ENCODE measurements at places on chromosomes 12 and 14.

DNA sequence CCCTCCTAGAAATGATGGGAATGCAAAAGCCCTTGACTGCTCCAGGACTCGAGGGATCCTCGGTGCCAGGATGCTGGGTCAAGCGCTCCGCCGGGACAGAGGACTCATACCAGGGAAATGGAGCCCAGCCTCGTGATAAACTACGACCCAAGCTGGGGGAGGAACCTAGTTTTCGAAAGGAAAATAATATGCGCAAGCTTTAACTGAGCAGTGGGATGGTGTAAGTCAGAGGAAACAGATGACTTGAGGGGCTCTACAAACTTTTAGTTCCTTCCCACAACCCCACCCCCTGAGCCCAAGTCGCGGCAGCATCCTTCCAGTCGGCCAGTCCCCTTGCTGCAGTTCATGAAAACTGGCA lies 654 bp upstream of the SUPT16H start:
- DNase-seq: peak; percentile 34

GRCh38 chr12:120218680-120219606 lies 18.0 kb upstream of the RPLP0 start:
- no peak for DNase-seq

DNA sequence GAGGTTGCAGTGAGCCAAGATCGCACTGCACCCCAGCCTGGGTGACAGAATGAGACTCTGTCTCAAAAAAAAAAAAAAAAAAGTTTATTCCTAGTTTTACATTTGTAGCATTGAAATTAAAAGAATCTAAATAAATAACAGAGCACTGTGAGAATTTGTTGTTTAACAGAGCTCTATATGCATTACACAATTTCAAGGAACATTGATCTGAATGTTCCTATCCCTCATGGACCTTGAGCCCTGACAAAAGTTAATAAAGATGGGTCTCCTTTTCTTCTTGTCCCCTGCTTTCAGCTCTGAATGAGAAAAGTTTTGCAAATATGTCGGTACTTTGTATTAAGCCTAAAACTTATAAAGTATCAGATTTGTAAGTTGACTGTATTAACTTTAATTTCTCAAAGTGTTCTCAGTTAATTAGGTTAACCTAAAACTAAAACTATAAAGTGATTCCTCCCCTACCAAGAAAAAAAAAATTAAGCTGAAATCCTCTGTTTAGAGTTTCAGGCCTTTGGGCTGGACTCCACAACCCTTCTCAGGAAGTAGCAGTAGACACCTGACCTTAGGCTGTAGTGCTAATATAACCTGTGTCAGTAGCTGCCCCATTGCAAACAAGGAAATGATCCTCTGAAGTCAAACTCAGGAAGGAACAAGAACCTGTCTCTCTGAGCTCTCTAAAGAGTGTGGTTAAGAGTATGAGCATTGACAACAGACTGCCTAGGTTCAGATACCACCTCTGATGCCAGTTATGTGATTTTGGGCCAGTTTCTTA lies 477.6 kb downstream of the DPF3 start:
- DNase-seq: no peak

DNA sequence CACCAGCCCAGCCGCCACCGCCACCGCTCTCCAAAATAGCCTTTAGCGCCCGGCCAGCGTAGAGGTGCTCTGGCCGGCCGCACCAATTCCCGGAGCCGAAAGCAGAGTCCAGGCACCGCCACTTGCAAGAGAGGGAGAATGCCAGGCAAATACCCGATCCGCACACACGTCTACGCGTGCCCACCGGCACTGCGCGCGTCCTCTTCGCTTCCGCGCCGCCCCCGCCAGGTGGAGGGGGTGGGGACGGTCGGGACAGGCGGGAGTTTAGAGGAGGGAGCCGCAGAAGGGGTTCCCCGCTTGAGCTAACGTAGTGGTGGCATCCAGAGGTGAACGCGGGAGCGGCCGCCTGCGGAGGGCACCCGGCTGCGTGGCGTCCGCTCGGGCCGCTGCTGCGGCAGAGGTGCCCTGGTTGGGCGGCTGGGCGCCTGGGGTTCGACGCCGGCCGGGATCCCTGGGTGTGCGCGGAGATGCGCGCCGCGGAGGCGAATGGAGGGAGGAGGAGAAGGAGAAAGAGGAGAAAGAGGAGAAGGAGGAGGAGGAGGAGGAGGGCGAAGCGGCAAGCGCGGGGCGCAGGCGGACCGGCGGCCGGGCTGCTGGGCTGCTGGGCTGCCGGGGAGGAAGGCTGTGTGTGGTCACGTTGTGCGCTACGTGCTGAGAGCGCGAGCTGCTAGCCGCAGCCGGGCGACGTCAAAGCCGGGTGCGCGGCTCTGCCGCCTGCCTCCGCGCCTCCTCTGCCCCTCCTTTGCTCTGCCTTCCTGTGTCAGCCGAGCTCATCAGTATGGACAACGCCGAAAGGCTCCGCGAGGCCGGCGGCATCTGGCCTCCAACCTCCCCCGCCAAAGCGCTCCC lies at the start of gene MDGA2:
MDGA2 (minus strand) TSS at position 140 of the 849 bp plus-strand sequence.
- DNase-seq: no peak

DNA sequence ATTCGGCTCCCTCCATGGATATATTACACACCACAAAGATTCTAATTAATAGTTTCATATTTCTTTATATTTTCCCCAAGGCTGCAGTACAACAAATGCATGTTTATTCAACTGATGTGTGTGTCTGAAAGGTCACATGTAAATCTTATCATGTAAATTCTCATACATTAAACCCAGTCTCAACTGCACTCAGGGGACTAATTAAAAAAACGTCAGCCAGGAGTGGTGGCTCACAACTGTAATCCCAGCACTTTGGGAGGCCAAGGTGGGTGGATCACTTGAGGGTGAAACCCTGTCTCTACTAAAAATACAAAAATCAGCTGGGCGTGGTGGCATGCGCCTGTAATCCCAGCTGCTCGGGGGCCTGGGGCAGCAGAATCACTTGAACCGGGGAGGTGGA lies 67.8 kb downstream of the MAP3K9 start:
- DNase-seq: no peak

- DNase-seq: no peak
Observed at GRCh38 chr12:56571121-56571520, 49.5 kb downstream of the RBMS2 start.
